Chondrocyte (in vitro differentiated cells): ENCODE measurements at places on chromosomes 1 and 21. TPM values are rescaled to one million over a fixed set of nuclear protein-coding genes. Genes with fewer than 3 reads are reported as not detected.

NBPF1 gene
- total RNA-seq: 52.1 to 67.7 TPM (median 58.9 TPM) in 3 replicates

AIRE gene
- not detected in 3 replicates for total RNA-seq

- H3K27ac ChIP-seq: no peak overlapping the region
- peaks cover 19% of the 10 kb centered on the region for H3K4me1 ChIP-seq
- no peak overlapping the region for H3K4me3 ChIP-seq
Measured at GRCh38 chr1:228098323-228098931, 4.7 kb downstream of the C1orf35 start.

DNA sequence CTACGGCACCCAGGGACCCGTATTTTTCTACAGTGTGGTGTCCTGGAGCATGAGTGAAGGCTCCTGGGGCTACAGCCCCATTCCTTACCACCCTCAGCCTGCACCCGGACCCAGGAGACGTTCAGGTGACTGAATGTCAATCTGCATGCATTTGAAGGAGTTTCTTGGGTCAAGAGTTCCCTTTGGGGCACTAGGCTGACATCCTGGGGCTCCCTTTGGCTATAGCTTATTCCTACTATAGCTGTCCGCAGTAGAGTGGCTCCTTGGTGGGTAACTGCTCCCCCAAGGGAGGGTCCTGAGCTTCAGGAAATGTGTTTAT lies 19.9 kb upstream of the LRRN2 start:
- no peak overlapping the region for H3K27ac ChIP-seq
- H3K4me1 ChIP-seq: no peaks in the 10 kb centered on the region
- no peaks in the 10 kb centered on the region for H3K36me3 ChIP-seq
- no peak overlapping the region for H3K4me3 ChIP-seq

DNA sequence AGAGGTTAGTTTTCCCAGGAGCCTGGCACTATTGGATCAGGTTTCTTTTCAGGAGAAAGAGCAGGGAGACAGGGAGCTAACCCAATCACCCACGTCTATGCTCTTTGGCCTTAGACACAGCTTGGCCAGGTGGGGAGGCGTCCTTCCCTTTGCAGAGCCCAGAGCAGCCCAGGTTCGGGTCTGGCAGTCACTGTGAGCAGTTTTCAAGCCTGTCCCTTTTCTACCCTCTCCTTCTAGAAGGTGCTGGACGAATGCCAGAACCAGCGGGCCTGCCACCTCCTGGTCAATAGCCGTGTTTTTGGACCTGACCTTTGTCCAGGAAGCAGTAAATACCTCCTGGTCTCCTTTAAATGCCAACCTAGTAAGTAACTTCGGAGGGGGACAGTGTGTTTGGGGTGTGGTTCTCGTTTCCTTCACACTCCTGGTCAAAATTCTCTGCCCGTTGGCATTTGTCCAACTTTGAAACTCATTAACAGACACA lies 44.9 kb downstream of the EVA1C start:
- peak; percentile 60 for DNase-seq
- H3K27ac ChIP-seq: no peak overlapping the region
- H3K4me1 ChIP-seq: peaks cover 20% of the 10 kb centered on the region
- H3K36me3 ChIP-seq: peaks cover 2% of the 10 kb centered on the region

- H3K4me3 ChIP-seq: no peak overlapping the region
- no peaks in the 10 kb centered on the region for H3K36me3 ChIP-seq
- peaks cover 57% of the 10 kb centered on the region for H3K4me1 ChIP-seq
- no peak for DNase-seq
- peak overlapping the region; percentile 90 for H3K27ac ChIP-seq
- no peaks in the 10 kb centered on the region for H3K27me3 ChIP-seq
Measured at GRCh38 chr1:95021119-95021518, 51.6 kb downstream of the ALG14 start.

DNA sequence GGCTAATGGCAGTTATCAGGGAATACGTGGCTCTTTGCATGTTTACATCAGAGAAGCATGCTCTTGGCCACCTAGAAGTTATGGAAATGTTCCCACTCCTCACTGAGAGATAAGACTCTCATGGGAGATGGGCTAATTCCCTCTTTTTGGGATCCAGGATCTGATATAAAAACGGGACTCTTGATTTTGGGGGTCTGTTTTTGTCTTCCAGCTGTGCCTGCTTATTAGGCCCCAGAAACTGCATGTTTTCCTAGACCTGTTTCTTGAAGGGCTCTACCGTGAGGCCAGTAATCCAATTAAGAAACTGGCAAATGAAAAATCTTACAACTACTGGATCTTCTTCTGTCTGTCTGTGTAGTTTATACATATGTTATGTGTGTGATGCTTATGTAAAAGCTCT lies 47.0 kb upstream of the PTCH2 start:
- no peaks in the 10 kb centered on the region for H3K27me3 ChIP-seq
- H3K36me3 ChIP-seq: peaks cover 30% of the 10 kb centered on the region
- no peaks in the 10 kb centered on the region for H3K4me1 ChIP-seq
- H3K4me3 ChIP-seq: no peak overlapping the region

DNA sequence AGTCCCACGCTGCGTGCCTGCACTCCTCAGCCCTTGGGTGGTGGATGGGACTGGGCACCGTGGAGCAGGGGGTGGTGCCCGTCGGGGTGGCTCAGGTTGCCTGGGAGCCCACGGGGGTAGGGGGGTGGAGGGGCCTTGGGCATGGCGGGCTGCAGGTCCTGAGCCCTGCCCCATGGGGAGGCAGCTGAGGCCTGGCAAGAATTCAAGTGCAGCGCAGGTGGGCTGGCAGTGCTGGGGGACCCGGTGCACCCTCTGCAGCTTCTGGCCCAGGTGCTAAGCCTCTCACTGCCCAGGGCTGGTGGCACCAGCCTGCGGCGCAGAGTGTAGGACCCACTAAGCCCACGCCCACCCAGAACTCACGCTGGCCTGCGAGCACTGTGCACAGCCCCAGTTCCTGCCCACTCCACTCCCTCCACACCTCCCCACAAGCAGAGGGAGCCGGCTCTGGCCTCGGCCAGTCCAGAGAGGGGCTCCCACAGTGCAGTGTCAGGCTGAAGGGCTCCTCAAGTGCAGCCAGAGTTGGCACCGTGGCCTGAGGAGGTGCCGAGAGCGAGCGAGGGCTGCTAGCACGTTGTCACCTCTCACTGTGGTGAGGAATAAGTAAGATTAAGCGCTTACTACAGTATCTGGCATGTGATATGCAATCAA lies 12.8 kb downstream of the TNNI3K start:
- no peak overlapping the region for H3K4me3 ChIP-seq
- no peaks in the 10 kb centered on the region for H3K27me3 ChIP-seq
- no peak overlapping the region for H3K27ac ChIP-seq
- H3K36me3 ChIP-seq: no peaks in the 10 kb centered on the region
- H3K4me1 ChIP-seq: peaks cover 6% of the 10 kb centered on the region
- DNase-seq: peak; percentile 73

DNA sequence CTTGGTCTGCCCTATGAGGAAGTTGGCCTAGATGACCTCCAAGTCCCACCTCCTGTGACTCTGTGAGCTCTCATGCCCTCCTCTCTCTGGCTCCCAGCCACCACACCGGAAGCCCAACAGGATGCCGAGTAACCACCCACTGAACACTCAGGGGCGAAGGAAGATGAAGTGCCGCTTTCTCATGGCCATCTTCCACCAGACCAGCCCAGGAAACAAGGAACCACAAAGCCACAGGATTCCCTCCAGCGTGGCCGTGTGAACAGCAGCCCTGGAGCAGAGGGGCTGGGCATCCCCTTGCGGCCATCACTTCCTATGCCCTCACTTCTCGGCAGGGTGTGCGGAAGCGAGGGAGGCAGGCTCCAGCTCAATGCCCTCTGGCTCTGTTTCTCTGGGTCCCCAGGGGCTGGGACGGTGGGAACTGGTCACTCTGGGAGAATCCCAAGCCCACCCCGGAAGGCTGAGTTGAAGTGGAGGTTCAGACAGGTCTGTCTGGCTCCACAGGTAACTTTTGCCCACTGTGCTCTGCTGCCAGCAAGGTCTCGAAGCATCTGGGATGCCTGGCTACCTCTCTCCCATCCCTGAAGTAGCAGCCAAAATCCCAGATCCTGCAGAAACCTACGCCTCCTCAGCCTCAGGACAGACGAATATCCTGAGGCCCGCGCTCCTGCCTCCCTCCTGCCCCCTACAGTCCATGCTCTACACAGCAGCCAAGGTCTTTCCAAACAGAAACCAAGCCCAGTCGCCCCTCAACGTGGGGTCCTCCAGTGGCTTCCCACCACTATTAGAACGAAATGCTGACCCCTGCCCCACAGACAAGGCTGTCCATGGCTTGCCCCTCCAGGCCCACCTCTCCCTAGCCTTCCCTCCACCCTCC lies 44.2 kb upstream of the ECE1 start:
- no peaks in the 10 kb centered on the region for H3K27me3 ChIP-seq
- H3K4me1 ChIP-seq: peaks cover 79% of the 10 kb centered on the region
- no peak for DNase-seq
- H3K36me3 ChIP-seq: no peaks in the 10 kb centered on the region
